ENCODE measurements at places on chromosomes 11 and 22.

DNA sequence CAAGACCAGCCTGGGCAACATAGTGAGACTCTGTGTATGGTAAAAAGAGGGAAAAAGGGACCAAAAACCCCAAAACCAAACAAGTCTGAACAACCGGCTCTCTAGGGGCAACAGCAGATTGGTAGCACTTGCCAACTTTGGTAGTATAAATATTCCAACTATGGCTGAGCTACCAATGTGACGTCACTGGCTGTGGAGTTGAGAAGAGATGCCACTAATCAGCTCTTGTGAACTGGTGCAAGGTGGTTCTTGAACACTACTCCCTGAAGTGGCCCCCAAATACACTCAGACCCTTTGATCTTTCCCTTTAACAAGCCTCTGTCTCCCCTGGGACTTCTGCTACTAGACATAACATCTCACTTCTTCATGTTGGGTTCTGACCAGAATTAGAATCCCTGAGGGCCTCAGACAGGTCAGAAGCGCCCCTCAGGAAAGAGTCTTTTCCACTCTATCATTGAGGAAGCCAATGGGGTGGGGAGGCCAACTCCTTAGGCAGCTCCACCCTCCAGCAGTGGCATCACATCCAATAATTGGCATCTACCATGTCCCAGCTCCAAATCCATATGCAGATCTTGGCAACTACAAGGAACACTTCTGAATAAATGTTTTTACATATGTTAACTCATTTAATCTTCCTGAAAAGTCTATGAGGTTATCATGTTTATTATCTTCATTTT lies 49.2 kb downstream of the RPL27A start:
- no peak for DNase-seq

DNA sequence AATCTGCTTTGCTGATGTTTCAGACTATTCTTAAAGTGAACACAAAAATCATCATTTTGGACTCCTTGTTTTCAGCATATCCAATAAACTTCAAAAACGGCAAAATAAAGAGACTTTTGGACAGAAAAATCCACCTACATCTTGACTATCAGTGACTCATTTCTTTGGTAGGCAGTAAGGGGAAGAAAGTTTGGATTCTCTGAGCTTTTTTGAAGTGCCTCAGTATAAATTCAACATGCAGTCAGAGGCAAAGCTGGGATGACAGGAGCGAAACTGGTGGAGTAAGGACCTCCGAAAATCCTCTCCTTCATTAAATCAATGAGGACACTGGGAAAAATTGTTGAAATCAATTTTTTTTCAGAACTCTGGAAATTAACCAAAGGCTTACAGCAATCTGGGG lies 29.7 kb downstream of the EFCAB6 start:
- no peak for DNase-seq

GRCh38 chr22:26474682-26475081 lies 8.9 kb downstream of the HPS4 start:
- no peak for DNase-seq

DNA sequence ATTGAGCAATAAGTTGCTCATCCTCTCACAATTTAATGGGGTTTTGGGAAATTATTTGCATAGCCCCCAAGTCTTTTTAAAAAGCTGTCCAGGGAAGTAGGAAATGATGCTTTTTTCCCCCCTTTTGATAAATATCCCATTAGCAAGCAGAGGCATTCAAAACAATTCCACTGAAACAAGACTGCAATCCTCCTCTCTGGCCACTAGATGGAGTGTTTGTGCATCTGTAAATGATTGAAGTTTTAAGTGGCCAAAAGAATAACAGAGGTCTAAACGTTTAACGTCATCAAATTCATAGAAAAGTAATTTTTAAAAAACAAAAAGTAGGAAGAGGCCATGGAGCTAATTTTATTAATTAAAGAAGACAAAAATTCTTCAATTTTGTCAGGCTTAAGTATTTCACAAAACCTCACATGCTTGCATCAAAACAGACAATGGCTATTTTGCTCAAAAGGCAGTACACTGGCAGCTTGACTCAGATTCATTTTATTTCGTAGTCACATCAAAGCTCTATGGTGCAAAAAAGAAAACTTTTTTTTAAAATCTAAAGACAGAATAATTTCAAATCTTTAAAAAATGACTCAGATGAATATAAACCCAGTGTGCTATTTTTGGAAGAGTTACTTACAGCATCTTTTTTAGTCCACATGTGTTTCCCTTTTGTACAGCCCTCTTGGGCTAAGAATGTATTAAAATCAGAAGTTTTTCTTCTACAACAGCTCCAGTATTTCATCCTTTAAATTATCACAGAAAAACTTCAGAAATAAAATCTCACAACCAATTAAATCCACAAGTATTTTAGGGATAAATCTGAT lies 17.8 kb downstream of the CHORDC1 start:
- no peak for DNase-seq

DNA sequence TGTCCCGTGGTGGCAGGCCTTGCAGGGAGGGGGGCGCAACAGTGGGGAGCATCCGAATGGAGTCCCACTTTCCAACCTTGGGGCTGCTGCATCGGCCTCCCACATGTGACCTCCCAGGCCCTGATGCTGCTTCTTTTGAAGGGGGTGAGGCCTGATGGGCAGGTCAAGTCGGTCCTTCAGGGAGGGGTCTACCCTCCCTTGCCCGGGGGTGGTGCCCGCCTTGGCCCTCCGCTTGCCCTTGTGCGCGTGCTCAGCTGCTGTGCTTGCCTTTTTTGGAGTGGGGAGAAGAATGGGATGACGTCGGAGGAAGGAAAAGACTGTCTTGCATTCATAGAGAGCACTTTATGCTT lies 66.9 kb downstream of the PRDM11 start:
- DNase-seq = no peak

DNA sequence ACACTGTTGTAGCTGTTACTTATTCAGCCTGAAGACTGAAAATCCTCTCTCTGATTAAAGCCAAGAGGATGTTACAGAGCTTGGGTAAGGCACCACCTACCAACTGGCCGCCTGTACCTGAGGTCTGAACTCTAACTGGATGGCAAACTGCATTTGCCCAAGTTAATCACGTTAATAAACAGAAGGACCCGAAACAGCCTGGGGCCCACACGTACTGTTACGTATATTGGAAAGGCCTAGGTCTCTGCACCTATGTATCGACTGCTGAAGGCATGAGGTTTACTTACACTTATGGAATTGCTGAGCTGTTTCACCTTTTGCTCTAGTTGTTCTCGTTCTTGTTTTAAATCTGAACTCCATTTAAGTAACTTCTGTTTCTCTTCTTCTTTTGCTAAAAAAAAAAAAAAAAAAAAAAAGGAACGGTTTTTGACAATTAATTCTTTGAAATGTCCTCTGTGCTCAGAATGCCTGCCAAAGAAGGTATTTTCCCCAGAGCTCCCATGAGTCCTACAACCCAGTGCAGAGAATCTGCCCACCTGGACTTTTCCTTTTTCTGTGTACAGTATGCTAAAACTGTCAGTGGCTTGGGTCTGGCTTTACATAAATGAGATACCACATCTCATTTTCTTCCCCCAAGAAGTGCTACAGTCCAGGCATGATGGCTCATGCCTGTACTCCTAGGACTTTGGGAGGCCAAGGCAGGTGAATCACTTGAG lies 13.1 kb downstream of the LARGE2 start:
- no peak for DNase-seq

- no peak for DNase-seq
These were observed 3.7 kb upstream of the RIN1 start for GRCh38 chr11:66339686-66340483.

DNA sequence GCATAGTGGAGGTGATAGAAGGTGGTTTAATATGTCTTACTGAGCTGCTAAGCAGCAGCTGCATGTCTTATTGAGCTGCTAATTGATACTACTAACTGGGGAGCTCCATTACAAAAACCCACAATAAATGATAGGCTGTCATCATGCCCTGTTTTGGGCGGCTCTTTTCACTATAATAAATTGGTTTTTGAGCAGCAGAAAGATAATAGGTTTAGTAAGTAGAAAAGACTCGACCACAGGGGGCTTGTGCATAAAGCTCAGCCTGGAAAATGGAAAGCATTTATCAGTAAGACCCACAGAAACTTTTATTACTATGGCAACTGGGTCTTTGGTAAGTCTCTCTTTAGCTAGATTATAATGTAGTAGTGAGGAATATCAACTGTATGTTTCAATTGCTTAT lies 117.6 kb downstream of the LDLRAD3 start:
- DNase-seq = no peak

GRCh38 chr11:85095239-85095638 lies 531.9 kb downstream of the DLG2 start:
- DNase-seq = no peak

DNA sequence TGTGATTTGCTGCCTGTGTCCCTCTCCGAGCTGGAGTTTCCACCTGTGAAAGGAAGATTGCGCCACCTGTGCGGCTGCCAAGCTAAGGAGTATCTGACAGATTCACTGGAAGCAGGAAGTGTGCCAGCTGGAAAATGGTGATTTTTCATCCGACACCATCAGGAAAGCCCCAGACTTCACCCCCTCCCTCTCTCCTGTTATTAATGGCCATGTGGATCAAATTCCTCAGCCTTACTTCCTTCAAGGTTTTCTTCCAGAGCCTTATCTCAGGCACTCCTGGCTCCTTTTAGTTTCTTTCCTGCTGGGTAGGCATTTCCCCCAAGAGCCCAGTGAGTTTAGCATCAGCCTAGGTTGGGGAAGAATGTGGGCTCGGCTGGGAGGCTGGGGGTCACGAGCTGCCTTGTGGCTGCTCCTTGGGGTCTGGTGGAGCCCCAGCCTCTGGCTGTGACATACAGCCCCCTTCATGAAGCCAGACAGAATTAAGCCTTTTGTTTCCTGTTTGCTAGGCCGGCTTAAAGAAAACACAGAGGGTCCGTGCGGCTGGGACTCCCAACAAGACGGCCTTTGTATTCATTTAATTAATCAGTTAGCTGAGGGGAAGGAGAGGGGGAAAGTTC lies 37.1 kb downstream of the PKNOX2 start:
- DNase-seq = no peak

DNA sequence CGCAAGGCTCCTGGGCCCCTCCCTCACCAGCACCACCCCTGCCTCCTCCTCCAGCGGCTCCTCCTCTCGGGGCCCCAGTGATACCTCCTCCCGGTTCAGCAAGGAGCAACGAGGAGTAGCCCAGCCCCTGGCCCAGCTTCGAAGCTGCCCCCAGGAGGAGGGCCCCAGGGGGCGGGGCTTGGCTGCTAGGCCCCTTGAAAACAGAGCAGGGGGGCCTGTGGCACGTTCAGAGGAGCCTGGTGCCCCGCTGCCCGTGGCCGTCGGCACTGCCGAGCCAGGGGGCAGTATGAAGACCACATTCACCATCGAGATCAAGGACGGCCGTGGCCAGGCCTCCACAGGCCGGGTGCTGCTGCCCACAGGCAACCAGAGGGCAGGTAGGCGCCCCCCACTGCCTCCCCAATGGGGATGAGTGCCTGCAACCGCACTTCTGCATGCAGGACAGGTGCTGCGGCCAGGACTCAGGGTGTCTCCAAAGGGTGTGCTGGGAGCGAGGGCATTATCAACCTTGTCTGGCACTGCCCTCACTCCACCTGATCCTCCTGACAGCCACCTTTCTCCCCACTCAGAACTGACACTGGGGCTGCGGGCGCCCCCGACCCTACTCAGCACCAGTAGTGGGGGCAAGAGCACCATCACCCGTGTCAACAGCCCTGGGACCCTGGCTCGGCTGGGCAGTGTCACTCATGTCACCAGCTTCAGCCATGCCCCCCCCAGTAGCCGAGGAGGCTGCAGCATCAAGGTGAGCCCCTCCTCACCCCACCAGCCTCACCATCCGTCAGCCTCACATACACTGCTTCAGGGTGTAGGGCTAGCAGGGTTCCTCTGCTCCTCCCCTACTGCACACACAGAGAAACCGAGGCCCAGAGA lies 10.2 kb downstream of the SMTN start:
- DNase-seq = no peak

DNA sequence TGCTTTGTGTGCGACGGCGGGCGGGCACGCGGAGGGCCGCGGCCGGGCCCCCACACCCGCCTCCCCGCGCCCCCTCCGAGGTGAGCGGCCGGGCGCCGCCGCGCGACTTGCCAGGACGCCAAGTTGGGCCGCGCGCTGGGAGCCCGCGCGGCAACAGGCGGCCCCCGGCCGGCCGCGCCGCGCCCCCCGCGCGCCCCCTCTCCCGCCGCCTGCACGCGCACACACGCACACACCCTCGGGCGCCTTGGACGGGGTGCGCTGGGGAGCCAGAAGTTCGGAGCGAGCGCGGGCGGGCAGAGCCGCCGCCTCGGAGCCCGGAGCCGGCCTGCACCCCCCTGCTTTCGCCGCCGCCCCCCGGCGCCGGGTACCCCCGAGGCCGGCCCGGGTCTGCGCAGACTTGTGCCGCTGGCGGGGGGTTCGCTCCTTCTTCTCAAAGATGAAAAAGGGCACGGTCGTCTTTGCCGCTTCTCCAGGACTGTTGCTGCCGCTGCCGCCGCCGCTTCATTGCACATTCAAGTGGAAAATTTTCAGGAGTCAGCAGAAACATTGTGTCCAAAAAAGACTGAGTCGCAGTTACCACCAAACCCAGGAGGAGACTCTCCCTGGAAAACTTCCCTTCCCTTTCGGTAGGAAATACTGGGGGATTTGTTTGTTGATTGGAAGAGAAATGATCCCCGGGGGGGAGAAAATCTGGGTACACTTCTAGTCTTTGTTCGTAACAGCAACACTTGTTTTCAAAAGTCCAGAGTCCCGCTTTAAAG lies 895 bp downstream of the TEAD1 start:
- DNase-seq = no peak

DNA sequence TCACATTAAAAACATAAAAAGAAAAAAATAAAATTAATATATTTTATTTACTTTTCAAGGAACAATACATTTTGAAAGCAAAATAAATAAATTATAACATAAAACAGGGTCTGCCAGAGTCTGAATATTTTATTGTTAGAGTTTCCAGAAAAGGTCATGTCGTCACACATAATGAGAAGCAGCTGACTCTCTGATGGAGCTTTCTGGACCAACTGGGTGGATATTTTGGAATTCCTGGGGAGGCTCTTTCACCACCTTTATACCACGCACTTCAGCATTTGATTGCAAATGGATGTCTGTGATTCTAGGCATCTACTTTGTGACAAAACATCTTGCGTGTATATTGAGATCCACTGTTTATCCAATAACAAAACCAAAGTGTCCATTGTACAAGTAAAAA lies 455.0 kb upstream of the CCDC179 start:
- no peak for DNase-seq

GRCh38 chr22:46322711-46323110 lies 12.8 kb upstream of the TRMU start:
- no peak for DNase-seq

DNA sequence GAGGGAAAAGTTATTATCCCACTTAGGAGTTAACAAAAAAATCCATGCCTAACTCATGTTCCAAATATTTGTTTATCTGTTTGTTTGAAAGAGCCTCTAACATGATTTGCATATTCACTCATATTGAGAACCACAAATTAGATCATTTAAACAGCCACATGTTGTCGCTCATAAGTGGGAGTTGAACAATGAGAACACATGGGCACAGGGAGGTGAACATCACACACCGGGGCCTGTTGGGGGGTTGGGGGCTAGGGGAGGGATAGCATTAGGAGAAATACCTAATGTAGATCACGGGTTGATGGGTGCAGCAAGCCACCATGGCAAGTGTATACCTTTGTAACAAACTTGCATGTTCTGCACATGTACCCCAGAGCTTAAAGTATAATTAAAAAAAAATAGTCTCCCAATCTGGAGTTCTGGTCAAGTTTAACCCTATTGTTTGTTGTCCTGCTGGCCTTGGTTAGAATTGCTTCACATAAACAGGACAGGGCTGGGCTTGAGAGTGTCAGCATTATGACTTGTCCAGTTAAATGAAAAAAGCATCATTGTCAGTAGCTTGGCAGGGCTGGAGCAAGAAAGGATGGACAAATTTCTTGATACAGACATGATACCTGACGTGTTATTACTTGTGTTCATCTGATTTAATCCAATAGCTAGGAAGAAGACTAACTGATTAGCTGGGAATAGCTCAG lies 57.8 kb upstream of the PSMA1 start:
- DNase-seq = no peak
